Articular chondrocyte of knee joint (primary cell): ENCODE measurements at places on chromosomes 2 and 18. TPM values are rescaled to one million over a fixed set of nuclear protein-coding genes. Genes with fewer than 3 reads are reported as not detected.

The MFSD2B gene
- 0.13 TPM in 1 of 2 replicates, not detected in the other for total RNA-seq

The ZNF521 gene
- 135 and 174 TPM in 2 replicates for total RNA-seq

The LIMS4 gene
- 0.76 TPM in 1 of 2 replicates, not detected in the other for total RNA-seq

The STK39 gene
- total RNA-seq, result 15.8 and 18.3 TPM in 2 replicates

The ESCO1 gene
- total RNA-seq, result 20.6 and 22.9 TPM in 2 replicates

The C2orf78 gene
- not detected in 2 replicates for total RNA-seq

The PTPRN gene
- total RNA-seq, result 0.13 and 0.43 TPM in 2 replicates

The RIT2 gene
- not detected in 2 replicates for total RNA-seq

The BOLL gene
- total RNA-seq, result not detected in 2 replicates

The SLC30A3 gene
- total RNA-seq, result under 0.01 TPM in 1 of 2 replicates, not detected in the other

The CD226 gene
- total RNA-seq, result 0.32 and 0.65 TPM in 2 replicates

The COL3A1 gene
- total RNA-seq, result 2,175 and 2,668 TPM in 2 replicates

The FAHD2A gene
- total RNA-seq, result 17.6 and 20.4 TPM in 2 replicates

The GYPC gene
- total RNA-seq, result 77.5 and 109 TPM in 2 replicates

The GRHL1 gene
- 0.54 and 0.78 TPM in 2 replicates for total RNA-seq

The ZNF385B gene
- total RNA-seq, result 13.5 and 19.7 TPM in 2 replicates

The GPR45 gene
- total RNA-seq, result not detected in 2 replicates

The ECEL1 gene
- total RNA-seq, result not detected in 2 replicates

The ATP6V1C2 gene
- total RNA-seq, result 0.13 TPM in 1 of 2 replicates, not detected in the other

The PLGLB1 gene
- total RNA-seq, result 2.2 and 3.7 TPM in 2 replicates

The ALPG gene
- not detected in 2 replicates for total RNA-seq

The IL1F10 gene
- total RNA-seq, result not detected in 2 replicates

The VWA3B gene
- 0.11 TPM in 1 of 2 replicates, not detected in the other for total RNA-seq
